ENCODE measurements at places on chromosomes 16 and 17.

DNA sequence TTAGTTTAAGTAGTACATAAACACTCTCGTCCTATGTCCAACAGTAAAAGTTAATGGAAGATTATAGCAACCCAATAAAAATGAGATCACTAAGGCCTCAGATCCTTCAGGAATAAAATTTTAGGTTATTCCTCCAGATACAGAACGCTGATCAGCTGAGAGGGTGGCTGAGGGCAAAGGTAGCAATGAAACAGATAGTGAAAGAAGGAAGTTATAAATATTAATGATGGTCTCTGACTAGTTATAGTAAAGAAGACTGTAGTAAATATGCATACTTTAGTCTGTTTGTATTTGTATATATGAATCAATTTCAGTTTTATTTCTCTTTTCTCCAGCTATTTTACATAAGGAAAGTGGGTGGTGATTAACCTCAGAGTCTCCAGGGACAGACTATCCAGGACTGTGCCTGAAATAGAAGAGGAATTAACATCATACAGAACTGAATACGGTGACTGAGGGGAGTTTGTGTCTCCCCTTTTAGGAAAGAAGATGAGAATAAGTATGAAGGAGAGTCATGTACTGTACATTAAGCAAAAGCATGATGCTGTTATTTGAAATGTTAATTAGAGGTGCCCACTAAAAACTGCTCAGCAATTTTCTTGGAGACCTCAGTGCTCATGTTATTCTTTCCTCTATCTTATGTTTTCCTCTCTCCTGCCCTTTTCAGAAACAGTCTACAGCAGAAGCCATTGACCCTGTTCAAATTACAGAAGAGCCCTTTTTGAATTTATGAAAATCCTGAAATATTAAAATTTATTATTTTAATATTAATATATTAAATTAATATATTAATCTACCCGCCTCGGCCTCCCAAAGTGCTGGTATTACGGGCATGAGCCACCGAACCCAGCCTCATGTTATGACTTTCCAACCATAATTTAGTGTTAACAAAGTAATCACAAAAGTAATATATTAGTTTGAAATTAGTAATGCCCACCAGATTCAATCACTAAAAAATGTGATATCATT is 36.5 kb upstream of the DHRS7B start:
- DNase-seq: no peak

- DNase-seq: no peak
Observed at GRCh38 chr16:67531247-67531646, 2.6 kb downstream of the RIPOR1 start.

DNA sequence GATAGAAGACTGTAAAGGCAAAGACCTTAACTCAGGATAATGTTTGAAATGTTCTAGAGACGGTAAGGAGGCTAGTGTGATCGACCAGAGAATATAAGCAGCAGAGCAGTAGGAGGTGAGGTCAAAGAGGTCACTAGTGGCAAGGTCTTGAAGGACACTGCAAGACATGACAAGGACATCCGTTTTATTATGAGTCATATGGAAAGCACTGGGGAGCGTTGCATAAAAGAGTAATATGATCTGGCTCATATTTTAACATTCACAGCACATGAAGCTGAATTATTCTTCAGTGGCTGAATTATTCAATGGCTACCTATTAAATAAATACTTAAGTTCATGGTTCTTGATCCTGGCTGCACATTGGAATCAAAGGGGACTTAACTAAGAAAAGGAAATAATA is 123.7 kb downstream of the SOX9 start:
- no peak for DNase-seq

DNA sequence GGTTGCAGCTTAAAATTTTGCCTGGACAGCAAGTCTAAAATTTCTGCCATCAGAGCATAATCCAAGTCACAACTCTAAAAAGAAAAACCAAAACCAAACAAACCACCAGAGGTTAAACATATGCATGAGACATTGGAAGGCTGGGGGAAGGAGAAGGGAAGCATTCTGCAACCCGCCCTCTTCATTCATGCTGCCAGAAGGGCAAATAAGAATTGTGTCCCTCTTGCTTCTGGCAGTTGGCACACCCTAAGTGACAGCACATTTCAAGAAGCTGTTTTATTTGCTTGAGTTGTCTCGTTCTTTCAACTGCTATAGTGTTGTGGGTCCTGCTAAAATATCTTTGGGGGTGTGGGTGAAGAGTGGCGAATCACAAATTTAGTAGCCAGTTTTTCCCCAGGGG is 99.6 kb downstream of the SKAP1 start:
- DNase-seq: no peak

DNA sequence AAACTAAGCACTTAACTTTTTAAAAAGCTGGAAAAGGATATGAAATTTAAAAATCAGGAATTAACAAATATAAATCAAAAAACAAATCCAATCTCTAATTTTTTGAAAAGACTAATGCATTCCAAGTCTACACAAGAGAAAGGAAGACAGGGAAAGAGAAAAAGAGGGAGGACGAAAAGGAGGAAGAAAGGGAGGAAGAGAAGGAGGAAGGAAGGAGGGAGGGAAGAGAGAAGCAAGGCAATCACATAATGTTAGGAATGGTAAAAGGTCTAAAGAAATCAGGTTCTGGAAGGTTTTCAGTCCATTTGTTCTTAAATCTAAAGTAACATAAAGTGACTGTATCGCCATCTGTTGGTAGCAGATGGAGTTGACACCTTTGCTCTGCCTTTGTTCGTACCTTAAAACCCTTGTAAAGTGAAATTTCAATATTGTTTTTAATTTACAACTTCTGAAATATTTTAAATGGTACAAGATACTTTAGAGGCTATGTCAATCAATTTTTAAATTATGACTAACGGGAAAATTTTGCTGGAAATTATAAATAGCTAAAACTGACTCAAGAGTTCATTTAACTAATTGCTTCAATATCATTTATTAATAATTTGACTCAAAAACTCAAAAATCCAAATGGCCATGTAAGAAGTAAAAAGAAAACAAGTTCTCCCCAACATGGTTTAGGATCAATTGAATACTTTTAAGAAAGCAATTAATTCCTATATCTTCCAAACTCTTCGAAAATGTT is 20.4 kb upstream of the CDYL2 start:
- no peak for DNase-seq

DNA sequence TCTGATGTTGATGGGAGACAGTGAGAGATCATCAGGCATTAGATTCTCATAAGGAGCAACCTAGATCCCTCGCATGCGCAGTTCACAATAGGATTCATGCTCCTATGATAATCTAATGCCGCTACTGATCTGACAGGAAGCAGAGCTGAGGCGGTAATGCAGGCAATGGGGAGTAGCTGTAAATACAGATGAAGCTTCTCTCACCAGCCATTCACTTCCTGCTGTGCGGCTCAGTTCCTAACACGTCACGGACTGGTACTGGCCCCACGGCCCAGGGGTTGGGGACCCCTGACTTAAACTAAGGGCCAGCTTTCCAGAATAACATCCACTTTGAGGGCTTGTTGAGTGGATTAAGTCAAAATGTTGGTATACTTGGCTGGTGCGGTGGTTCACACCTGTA is 2.6 kb upstream of the TMEM219 start:
- DNase-seq: no peak

GRCh38 chr17:58643147-58643546 is 48.7 kb downstream of the TEX14 start:
- DNase-seq: no peak

GRCh38 chr17:79500745-79501618 is 109.9 kb downstream of the RBFOX3 start:
- no peak for DNase-seq

DNA sequence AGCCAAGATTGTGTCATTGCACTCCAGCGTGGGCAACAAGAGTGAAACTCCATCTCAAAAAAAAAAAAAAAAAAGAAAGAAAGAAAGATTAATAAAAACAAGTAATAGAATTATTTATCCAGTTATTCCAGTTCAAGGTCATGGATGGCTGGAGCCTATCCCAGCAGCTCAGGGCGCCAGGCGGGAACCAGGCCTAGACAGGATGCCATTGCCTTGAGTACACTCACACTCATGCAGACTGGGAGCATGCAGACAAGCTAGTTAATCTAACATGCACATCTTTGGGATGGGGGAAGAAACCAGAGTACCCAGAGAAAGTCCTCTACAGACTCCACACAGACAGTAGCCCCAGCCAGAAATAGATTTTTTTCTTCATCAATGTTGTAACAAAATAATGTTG is 17.9 kb downstream of the PDP2 start:
- DNase-seq: no peak

DNA sequence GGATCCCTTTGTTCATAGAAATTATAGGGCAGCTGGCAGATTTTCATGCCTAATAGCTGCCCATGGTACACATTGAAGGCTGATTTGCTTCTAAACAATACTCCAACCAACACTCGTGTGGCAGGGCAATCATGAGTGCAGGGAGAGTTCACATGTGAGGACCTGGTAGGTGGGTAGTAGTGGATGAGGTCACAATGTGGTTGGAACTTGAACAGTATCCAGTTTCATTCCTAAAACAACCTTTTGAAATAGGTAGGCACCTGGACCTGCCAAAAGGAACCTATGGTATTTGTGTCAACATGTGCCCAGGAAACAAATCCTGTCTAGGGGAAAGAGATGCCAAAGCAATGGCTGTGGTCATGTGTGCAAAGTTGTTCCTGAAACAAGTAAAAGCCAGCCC is 32.8 kb downstream of the CCL4 start:
- no peak for DNase-seq

Measured in GM06990 (cell line).